BE2C (cell line): ENCODE measurements at places on chromosomes 3 and 15.

DNA sequence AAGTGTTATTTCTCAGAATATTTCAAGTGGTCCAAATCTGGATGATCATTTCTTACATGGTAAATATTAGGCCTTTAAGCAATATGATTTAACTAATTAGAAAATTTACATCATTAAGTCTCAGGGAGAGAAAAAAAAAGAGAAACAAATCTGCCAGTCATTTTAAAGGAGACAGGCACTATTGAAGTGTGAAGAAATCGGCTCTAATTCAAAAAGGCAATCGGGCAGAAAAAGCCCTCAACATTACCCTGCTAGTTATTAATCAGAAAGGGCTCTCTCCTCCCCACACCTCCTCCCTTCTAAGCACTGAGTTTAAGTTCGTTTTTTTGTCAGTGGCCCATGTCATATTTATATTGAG is 215.9 kb downstream of the MEIS2 start:
- DNase-seq = no peak

GRCh38 chr3:58058361-58059263 is 50.4 kb downstream of the FLNB start:
- DNase-seq = no peak

DNA sequence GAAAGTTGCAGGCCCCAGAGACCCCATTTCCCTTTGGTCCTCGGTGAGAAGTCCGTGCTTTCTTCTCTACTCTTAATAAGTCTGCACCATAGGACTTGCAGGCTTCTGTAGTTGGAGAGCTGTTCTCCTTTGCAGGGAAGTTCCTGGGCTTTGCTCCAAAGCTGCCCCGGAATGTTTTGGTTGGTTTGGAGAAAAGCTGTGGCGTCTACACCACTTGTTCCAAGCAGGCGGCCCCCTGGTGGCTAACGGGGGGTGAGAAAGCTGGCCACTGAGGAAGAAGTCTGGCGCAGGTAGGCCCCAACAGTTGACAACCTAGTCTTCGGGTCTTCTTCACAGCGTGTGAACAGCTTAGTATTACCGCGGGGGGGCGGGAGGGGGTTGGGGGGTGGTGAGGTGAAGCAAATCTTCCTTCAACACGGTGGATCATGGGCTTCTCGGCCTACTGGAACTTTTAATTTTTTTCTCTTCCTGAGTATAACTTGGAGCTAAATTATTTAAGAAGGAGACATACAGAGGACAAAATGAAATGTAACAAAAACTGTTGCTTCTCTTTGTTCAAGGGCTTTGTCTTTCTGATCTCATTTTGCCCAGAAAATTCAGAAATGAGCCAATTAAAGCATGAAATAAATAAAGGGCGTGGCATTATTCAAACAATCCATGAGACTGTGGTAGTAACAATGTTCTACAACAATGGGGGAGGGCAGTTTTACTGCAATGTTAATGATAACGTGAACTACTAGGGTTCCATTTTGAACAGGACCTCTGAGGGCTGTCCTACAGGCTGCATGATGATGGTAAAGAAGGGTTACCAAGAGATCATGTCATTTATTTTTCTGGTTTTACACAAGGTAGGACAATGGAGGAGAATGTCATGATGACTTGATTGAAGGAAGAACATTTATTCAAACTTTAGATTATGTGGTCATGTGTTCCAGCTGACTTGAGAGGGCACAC is 2.2 kb upstream of the THRB start:
- DNase-seq = peak; percentile 38

- peak; percentile 39 for DNase-seq
Observed at GRCh38 chr15:74406992-74407705, 26.6 kb downstream of the SEMA7A start.

GRCh38 chr15:89104172-89104564 is 15.9 kb downstream of the ABHD2 start:
- DNase-seq = no peak

DNA sequence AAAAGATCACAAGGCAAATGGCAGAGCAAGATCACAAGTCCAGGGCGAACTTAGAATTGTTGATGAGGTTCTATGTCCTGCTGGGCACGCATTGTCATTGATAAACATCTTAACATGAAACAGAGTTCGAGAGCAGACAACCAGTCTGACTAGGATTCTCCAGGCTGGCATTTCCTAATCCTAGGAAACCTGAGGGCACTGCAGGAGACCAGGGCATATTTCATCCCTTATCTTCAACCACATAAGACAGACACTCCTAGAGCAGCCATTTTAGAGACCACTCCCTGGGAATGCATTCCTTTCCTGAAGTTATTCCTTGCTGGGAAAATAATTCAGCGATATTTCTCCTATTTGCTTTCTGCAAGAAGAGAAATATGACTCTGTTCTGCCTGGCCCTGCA is 1199.9 kb downstream of the SI start:
- DNase-seq = no peak

- DNase-seq = peak; percentile 66
Observed at GRCh38 chr3:13548696-13549622, at the start of gene FBLN2. Gene FBLN2, plus strand, starts transcription at chr3:13549125. Its CDS starts 21,231 bp downstream, at chr3:13570356.

DNA sequence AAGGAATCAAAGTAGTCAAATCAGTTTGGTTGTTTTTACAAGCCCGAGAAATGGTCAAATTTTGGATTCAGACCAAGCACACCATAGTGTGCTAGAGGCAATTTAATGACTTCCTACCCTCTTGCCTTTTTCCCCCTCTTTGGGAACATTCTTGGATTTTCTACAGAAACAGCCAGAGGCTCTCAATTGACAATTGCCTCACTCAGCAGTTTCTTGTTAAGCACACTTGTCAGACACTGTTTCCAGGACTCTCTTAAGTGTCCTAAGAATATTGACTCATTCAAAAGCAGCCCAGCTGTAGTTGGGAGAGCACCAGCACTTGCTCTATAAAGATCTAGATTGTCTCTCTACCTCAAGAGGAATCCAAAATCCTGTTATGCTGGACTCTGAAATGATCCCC is 1.5 kb upstream of the SLC35G2 start:
- DNase-seq = no peak

DNA sequence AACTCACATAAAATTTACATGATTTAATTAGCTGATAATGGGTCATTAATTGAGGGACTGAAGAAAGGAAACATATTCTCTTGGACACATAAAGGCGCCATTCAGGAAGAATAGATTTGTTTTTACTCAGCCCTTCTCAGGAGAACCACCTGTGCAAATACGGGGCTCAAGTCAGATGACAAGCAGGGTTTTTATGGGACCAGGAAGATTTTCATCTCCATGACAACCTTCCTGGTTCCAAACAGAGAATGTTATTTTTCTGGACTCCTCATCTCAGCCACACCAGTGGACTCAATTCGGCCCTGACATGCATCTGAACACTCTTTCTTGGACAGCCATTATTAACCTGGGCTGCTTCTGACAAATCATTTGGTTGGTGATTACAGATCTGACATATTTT is 120.5 kb downstream of the PDZRN3 start:
- no peak for DNase-seq

GRCh38 chr15:101313041-101313761 is 18.2 kb upstream of the SNRPA1 start:
- DNase-seq = no peak

DNA sequence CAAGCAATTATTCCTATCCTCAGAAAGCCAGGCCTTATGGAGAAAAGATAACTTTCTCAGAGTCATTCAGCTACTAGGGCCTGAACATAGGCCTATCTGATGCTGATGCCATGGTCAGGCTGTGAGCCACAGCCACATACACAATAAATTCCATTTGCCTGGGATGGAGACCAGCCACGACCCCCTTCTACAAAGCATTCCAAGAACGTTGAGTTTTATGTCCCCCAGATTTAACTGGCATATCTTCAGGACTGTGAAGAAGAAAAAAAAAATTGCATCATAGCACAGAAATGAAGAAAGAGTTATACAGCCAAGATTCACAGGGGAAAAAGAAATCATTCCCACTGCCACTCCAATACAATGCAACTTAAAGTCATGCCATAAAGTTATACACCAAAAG is 100.0 kb downstream of the THBS1 start:
- DNase-seq = no peak

DNA sequence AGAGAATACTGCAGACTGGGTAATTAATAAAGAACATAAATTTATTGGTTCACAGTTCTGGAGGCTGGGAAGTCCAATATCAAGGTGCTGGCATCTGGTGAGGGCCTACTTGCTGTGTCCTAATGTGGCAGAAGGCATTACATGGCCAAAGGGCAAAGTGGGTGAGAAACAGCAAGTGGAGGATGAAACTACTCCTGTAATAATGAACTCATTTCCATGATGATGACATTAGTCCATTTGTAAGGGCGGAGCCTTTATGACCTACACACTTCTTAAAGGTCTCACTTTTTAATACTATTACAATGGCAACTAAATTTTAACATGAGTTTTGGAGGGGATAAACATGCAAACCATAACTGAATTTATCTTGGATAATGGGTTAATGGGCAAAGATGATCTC is 139.6 kb upstream of the SGO1 start:
- DNase-seq = no peak

DNA sequence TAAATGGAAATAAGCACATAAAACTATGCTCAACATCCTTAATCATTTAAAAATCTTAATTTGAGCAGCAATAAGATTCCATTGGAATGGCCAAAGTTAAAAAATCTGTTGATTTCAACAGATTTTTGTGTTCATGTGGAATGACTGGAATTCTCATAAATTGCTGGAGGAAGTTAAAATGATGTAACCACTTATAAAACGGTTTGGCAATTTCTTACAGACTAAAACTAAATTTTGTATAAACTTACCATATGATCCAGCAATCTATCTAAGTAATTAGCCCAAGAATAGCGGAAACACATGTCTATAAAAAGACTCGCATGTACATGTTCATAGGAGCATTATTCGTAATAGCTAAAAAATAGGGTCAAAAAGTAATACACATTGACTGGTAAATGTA is 1713.6 kb downstream of the SI start:
- no peak for DNase-seq

DNA sequence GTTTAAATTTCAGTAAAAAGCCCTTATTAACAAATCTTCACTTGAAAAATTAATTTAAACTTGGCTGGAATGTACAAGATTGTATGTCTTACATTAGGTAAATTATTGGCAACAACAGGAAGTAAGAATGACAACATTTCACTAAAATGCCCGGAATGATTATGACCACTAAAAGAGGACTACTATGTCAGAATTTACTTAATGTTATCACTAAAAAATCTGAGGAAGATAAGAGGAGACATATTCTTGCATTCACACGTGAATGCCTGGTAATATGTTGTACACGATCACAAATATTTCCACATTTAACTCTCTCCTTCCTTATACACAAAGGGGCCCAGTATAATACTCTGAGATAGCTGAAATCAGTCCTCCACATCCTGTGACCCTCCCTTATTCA is 29.7 kb downstream of the VGLL3 start:
- DNase-seq = no peak

GRCh38 chr15:63982381-63982854 is 63.9 kb downstream of the DAPK2 start:
- no peak for DNase-seq

DNA sequence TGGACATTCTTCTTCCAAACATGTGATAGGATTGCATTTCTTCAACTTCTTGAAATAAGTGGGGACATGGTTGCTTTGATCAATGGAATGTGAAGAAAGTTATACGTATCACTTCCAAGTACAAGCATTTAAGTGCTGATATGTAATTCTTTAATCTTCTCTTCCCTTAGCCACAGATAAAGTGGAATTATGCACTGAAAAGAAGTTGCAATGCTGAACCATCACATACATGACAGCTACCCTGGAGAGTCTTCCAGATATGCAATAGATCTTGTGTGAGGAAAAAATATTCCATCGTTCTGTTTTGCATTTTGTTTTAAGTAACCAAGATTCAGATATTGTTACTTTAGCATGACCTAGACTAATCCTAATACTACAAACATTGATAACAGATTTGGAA is 674.3 kb downstream of the NSUN3 start:
- DNase-seq = no peak

DNA sequence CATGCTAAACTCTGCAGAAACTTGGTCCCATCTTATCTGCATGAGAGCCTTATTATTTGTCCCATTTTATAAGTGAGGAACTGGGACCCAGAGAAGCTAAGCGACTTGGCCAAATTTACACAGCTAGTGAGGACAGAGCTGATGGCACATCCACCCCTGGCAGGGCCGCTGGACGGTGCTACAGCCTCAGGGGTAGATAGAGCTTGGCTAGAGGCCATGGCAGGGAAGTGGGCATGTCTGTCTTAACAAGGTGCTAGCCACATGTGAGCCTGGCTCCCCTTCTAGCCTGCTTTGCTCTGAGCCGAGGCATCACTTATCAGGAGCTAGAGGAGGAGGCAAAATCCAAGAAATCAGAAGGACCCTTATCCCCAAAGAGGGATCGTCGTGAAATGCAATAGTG is 36.7 kb upstream of the SYNM start:
- no peak for DNase-seq

DNA sequence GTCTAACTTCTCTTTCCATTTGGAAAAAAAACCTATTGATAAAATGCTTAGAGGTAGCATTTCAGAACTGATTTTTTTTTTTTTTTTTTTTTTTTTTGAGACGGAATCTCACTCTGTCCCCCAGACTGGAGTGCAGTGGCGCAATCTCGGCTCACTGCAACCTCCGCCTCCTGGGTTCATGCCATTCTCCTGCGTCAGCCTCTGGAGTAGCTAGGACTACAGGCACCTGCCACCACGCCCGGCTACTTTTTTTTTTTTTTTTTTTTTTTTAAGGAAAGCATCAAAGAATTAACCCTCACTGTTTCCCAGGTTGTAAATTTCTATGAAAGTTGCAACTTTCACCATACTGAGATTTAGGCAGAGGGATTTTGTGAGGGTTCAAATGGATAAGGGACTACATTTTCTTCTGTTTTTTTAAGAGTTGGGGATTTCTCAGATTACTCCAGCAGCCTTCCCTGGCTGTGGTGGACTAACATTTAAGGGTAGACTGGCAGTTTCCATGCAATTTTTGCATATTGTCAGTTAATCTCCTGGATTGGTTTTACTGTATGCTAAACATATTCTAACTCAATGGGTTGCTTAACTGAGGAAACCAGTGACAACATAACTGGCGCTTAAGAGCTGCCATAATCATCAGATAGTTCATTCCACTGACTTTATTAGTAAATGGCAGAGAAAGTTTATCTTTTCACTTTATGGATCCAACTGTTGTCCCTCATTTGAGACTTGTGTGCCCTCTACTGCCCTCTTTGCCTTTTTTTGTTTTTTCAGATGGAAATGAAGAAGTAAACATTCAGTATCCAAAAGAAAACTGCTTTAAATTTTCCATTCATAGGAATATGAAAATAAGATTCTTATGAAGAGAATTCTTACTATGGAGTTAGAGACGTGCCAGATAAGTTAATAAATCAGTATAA is 93.7 kb downstream of the NPTN start:
- DNase-seq = no peak
